ENCODE measurements at places on chromosomes 4 and X.

GRCh38 chrX:6021316-6022091, 207.2 kb downstream of the NLGN4X start:
- DNase-seq: peak; percentile 16

DNA sequence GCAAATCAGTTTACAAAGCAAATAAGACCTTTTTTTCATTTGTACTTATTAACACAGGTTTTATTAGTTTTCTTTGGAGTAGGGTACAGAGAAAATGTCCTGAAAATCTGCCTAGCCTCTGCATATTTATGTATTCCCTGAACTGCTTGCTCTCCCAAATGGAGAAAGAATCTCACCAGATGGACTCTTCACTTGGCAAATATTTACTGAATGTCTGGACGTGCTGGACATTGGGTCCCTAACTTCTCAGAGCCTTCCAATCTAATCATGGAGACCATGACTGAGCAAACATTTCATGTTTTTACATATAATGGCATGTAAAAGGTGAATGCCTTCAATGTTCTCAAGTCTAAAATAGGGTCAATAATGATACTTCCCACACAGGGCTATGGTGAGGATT, 126.0 kb downstream of the CHRDL1 start:
- DNase-seq: no peak

- peak; percentile 4 for DNase-seq
Observed at GRCh38 chr4:113052379-113052951, 3.0 kb downstream of the ANK2 start.

DNA sequence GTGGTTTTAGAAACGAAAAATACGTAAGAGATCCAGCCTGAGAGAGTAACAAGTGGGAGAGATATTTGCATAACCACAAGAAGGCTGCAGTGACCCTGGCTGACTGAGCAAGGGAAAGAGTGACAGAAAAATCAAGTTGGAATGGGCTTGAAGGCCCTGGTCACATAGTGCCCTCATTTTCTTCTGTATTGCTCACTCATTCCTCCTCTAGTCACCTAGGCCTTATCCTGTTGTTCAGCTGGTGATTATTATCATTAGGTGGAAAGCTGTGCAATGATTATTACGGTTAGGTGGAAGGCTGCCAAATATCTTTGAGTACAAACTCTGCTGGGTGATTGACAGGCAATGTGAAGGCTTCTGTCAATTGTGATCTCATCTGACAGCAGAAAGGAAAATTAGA, 2384.1 kb downstream of the PCDH7 start:
- DNase-seq: peak; percentile 28

DNA sequence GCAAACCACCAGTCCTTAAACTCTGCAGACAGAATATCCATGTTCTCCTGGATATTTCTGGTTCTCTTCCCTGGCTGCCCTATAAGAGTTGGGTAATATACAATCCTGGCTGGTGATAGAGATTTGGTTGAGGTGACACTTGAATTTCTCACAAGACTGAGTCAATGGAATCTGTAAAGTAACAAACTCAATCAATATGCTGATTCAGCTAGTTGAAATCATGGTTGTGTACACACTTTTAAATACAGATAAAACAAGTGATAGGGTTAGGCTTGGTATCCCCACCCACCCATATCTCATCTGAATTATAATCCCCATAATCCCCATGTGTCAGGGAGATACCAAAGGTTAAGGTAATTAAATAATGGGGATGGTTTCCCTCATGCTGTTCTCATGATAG, 349.2 kb upstream of the MAD2L1 start:
- DNase-seq: no peak

GRCh38 chr4:80026100-80026499, 46.9 kb downstream of the ANTXR2 start:
- no peak for DNase-seq

DNA sequence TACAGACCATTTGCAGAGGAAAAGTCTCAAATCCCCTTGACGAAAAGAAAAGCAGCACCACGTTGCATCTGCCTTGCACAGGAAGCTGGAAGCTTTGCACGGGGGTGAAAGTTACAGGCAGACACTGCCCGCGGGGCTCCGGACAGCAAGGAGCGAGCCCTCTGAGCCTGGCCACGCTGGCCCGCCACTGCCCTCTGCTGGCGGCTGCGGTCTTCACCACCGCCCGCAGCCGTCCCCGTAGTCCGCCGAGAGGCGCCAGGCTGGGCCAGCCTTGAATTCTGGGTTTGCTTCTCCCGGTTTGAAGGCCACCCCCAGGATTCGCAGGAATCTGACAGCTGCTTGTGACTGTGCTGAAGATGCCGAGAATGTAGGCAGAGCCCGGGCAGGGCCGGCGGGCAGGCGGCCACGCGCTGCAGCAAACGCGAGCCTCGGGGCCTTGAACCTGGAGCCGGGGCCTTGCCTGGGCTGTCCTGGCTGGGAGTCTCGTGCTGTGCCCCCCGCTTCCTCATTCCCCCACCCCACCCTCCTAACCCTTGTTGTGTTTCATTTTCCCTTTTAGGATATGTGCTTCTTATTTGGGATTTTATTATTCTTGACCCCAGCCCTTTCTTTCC, 49.2 kb downstream of the ENPP6 start:
- DNase-seq: peak; percentile 78

- no peak for DNase-seq
Observed at GRCh38 chr4:991451-992296, 1.5 kb downstream of the SLC26A1 start.

DNA sequence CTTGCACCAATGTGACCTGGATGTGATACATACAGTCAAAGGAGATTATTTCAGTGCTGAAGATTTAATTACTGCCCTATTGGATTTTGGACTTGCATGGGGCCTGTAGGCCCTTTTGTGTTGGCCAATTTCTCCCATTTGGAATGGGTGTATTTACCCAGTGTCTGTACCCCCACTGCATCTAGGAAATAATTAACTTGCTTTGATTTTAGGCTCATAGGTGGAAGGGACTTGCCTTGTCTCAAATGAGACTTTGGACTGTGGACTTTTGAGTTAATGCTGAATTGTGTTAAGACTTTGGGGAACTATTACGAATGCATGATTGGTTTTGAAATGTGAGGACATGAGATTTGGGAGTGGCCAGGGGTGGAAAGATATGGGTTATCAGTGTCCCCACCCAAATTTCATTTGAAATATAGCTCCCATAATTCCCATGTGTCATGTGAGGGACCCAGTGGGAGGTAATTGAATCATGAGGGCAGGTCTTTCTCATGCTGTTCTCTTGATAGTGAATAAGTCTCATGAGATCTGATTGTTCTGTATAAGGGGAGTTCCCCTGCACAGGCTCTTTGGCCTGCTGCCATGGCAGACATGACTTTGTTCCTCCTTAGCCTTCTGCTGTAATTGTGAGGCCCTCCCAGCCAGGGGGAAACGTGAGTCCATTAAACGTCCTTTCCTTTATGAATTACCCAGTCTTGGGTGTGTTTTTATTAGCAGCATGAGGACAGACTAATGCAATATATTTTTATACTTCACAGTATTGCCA, 362.2 kb upstream of the SPANXN4 start:
- DNase-seq: no peak

- DNase-seq: peak; percentile 49
Observed at GRCh38 chr4:133147286-133147821, 1.7 kb upstream of the PCDH10 start.

GRCh38 chrX:137428221-137428661, 137.7 kb upstream of the ZIC3 start:
- peak; percentile 1 for DNase-seq

GRCh38 chr4:38620527-38621027, 43.4 kb upstream of the KLF3 start:
- DNase-seq: peak; percentile 28

DNA sequence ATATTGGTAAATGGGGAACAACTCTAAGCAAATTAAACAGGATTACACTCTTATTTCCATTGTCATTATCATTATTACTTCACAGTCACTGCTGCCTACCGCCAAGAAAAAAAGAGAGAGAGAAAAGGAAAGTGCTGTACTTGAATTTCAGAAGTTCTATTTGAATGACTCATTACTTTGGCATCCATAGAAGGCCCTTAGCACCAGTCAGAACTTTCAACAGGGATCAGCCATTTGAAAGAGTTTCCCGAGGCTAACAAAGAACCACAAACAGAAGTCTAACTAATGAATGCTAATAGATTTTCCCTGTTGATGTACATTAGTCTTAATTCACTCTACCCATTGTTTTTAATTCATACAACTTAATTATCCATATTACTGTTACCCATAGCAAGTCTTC, 116.3 kb downstream of the SHROOM4 start:
- peak; percentile 74 for DNase-seq

DNA sequence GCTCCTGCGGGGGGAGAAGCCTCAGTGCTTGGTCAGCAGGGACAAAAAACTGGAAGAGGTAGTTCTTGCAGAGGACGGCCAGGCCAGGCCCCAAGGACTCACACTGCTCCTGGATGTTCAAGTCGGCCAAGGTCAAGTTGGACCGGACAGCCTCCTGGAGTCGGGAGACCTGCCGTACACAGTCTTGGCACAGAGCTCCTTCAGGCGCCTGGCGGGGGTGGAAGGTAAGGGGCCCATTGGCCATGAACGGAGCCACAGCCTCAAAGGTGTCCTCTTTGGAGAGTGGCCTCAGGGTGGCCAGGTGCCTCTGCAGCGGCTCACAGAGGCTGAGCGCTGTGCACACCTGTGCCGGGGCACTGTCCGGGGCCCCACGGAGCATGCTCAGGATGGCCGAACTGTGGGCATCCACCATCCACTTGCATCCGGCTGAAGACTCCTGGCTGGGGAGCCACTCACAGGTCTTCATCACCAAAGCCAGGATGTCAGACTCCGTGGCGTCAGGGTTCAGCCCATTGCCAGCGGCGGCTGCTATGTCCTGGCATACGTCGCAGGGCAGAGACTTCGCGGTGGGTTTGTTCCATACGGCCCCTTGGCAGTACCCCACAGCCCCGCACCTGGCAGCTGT, 477 bp downstream of the PSAPL1 start:
- DNase-seq: no peak

- no peak for DNase-seq
Observed at GRCh38 chrX:150088766-150089518, 150.7 kb upstream of the EOLA2 start.

DNA sequence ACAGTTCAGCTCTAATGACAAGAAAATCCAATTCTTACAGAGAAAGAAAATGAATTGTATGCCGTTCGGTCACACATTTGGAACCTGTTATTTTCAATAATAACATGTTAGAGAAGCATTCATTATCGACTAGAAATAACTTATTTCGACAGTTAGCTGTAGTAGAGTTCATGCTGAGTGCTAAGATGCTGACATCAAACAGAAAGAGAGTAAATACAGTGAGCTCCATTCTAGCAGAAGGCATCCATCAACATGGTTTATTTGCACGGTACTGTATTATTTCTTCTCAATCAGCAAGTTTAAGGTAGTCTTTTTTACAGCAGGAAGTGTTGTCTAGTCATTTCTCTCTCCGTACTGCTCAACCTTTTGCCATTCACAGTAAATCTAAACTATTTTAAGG, 732.1 kb downstream of the STIM2 start:
- DNase-seq: no peak

DNA sequence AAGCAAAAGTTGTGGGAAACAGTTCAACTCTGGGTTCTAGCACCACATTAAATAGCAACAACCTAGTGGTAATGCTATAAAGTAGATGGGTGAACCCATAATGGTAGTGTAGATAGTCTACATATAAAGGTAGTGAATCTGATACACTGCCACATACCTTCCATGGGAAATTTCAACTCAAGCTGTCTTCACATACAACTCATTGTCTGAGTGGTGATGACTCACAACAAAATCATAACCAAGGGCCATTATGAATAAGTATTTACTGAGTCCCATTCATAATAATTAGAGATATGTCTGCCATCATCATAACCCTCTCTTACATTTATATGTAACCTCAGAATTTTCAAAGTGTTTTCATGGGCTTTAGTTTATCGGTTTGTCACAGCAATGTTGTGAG, 34.8 kb downstream of the EGF start:
- no peak for DNase-seq

DNA sequence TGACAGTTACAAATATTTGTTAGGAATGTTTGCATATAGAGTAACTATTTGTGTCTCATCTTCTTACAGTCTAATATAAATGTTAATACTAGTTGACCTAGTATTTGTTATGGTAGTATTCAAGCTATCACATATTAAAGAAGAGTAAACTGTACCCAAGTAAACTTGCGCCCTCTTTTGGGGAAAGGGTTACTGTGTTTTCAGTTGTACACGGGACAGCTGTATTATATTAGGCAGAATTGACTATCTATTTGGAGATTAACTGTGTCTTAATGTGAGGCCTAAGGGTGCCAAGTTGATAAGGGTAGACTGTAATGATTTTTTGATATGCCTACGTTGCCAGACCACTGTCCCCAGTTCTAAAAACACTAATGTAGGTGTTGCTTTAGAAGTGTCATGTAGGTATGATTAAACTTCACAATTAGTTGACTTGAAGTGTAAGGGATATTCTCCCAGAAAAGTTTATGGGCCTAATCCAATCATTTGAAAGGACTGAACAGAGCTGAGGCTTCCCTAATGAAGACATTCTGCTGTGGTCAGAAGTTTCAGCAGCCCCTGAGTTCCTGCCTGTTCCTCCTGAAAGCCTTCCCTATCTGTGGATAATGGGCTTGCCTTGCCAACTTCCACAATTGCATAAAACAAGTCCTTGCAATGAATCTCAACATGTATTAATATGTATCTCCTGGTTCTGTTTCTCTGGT, 172.8 kb upstream of the CXCL13 start:
- DNase-seq: no peak

GRCh38 chrX:128928636-128929035, 594.7 kb downstream of the SMARCA1 start:
- no peak for DNase-seq

- DNase-seq: peak; percentile 69
Observed at GRCh38 chr4:21802406-21802805, 146.2 kb downstream of the KCNIP4 start.

- DNase-seq: no peak
Observed at GRCh38 chr4:11326021-11326420, 102.7 kb downstream of the HS3ST1 start.

- peak; percentile 34 for DNase-seq
Observed at GRCh38 chrX:13571136-13571535, 1.7 kb downstream of the EGFL6 start.

GRCh38 chrX:78455901-78456300, 128.5 kb upstream of the CYSLTR1 start:
- no peak for DNase-seq

DNA sequence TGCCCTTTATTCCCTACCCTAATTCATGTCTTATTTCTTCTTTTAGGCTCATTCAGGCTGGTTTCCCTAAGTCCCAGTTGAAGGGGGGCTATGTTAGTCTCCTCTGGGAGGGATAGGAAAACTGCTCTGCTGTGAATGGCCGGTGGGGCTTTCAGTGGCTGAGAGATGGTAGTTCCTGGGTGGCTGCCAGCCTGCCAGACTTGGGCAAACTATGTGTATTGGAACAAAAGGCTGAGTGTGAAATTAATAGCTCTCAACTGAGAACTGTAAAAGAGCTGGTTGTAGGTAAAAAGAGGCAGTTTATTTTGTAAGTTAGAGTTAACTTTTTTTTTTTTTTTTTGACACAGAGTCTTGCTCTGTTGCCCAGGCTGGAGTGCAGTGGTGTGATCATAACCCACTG, 28.8 kb downstream of the ARHGAP10 start:
- peak; percentile 48 for DNase-seq

GRCh38 chr4:140277576-140277975, 95.9 kb upstream of the SCOC start:
- DNase-seq: peak; percentile 32
